ENCODE measurements at places on chromosomes 1 and 21.

GRCh38 chr1:8866173-8866791 is 12.2 kb downstream of the ENO1 start:
- no peak for DNase-seq

DNA sequence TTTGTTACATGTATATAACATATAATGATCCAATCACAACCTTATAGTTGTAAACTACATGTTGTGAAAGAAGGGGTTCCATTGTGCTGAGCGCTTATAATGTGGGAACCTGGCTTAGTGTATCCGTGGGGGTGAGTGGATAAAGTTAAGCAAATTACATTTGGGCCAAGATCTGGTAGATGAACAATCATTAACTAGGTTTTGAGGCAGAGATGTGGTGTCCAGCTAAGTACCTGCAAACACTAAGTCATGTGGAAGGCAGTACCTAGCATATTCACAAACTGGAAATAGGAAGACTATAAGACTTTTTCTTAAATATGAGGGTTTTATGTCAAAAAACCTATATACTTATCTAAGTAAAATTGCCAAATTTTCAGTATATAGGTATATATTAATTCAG is 167.2 kb upstream of the PDE4B start:
- no peak for DNase-seq

- DNase-seq, result peak; percentile 25
Measured at GRCh38 chr1:185441605-185442004, 124.6 kb upstream of the IVNS1ABP start.

DNA sequence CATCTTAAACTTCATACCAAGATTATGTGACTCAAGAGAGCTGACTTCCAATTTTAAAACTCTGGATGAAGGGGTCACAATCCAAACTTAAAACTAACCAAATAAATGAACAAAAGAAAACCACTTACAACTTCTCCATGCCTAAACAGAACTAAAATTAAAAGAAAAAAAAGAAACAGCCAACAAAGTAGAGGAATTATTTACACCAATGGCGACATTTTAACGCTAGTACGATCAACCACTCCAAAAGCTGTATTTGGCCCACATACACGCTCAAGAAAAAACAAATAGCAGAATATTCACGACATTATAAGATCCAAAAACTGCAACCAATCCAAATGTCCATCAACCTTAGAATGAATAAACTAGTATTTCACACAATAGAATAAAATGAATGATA is 42.4 kb downstream of the ENAH start:
- DNase-seq, result no peak

DNA sequence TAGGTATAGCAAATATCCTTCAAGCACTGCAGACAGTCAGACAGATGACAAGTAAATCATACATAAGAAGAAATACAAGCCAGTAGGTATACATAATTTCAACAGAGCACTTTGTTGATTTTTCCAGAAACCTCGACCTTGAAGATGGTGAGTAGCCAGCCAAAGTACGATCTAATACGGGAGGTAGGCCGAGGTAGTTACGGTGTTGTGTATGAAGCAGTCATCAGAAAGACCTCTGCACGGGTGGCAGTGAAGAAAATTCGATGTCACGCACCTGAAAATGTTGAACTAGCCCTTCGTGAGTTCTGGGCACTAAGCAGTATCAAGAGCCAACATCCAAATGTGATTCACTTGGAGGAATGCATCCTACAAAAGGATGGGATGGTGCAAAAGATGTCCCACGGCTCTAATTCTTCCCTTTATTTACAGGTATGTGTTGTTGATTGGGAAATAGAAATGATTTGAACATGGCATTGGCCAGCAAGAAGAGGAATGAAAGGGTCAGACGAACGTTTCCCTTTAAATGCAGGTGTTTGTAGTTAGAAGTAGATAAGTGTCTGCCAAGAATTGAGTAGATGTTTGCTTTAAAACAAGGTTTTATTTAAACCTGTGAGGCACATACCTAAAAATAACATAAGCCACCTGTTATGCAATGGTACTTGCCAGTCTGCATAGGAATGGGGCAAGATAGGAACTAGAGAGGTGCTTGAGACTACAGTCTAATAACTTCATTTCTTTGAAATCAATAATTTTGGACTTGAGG is 2.7 kb downstream of the PDIK1L start:
- DNase-seq, result no peak

GRCh38 chr21:43847301-43847700 is 17.7 kb upstream of the AGPAT3 start:
- no peak for DNase-seq

- DNase-seq, result no peak
Measured at GRCh38 chr1:167197692-167198091, 23.0 kb upstream of the POU2F1 start.

GRCh38 chr1:239617731-239618130 is 231.4 kb downstream of the CHRM3 start:
- no peak for DNase-seq

- DNase-seq, result no peak
Measured at GRCh38 chr1:93506126-93506525, 58.2 kb downstream of the FNBP1L start.

DNA sequence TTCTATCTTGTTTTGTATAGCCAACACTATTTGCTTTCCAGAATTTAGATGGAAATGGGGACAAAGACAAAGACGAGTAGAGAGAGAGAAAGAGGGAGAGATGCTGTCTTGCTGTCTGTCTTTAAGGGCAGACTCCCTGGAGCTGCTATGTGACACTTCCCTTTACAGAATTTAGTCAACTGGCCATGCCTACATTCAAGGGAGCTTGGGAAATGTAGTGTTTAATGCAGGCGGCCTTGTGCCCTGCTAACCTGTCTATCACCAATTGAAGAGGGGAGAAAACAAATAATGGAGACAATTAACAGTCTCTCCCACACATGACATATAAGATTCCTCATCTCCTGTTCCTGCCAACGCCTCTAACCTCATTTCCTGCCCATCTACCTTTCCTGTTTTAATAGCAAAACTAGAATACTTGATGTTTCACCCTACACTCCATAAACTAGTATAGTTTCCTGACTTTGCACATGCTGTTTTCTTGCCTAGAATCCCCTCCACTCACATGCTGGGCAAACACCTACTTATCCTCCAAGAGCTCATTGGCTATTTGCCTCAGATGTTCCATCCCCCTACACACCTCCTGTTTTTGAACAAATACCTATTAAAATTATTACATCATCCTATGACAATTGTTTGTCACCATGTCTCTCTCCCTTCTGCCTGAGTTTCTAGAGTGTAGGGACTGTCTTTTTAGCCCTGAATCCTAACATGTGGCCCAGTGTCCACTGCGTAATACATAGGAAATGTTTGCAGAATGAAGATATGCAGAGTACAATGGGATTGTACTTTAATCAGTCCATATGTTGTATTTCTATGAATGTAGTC is 117.2 kb downstream of the SLC25A24 start:
- no peak for DNase-seq

DNA sequence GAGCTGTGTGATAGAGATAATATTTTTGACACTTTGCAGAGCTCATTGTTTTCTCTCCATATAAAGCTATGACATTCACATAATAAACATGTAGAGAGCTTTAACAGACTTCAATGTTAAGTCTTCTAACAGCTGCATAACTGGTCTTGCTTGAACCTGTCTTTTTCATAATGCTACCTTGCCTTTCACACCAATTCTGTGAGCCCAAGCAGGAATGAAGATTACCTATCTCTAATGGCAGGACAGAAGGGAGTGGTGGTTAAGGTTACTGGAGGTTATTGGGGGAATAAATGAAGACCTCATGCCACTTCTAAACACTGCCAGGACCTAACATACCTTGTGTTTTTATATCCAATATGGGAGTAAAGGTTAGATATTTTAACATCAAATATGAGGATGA is 2.3 kb upstream of the CD55 start:
- no peak for DNase-seq

GRCh38 chr1:67937010-67937409 is 103.7 kb upstream of the GNG12 start:
- DNase-seq, result no peak

GRCh38 chr1:6794164-6794563 is 8.9 kb downstream of the CAMTA1 start:
- DNase-seq, result peak; percentile 52

DNA sequence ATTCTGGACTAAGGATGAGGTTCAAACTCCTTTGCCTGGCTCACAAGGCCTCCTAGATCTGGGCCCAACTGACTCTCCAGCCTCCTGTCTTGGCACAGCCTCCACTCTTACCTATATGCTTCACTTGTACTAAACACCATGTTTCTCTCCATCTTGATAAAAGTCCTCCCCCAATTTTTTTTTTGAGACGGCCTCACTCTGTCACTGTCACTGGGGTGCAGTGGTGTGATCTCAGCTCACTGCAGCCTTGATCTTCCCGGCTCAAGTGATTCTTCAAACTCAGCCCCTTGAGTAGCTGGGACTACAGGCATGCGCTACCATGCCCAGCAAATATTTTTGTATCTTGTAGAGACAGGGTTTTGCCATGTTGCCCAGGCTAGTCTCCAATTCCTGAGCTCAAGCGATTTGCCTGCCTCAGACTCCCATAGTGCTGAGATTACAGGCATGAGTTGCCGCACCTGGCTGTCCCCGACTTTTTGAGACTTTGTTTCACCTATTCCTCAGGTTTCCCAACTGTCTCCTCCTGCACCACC is 39.7 kb downstream of the CD34 start:
- DNase-seq, result no peak

DNA sequence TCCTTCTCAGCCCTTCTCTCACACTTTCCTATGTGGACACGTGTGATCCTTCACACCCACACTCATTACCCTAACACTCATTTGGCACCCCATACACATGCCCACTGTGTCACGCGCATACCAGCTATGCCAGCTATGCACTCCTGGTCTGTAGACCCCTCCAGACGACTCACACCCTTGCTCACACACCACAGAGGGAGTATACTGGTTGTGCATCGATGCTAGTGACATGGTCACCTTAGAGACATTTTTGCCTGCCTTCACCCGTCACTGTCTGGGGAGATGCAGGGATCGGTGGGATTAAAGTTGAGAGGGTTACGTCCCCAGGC is 8.3 kb upstream of the PPM1J start:
- no peak for DNase-seq

DNA sequence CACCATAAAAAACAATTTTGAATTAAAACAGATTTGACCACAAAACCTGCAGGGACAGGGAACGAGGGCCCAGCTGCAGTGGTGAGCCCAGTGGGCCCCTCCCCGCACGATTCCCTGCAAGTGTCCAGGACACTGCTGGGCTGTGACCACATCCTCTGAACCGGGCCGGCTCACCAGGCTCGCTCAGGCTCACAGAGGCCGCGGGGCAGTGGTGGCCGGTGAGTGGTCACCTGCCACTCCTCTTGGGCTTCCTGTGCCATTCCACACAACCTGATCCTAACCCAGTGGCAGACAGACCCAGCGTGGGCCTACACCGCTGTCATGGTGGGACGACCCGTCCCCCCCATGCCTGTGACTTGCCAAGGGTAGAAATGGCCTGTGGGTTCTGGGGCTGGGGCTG is 36.5 kb upstream of the RIPK4 start:
- no peak for DNase-seq

- peak; percentile 15 for DNase-seq
Measured at GRCh38 chr1:82059959-82060358, 259.2 kb downstream of the ADGRL2 start.

DNA sequence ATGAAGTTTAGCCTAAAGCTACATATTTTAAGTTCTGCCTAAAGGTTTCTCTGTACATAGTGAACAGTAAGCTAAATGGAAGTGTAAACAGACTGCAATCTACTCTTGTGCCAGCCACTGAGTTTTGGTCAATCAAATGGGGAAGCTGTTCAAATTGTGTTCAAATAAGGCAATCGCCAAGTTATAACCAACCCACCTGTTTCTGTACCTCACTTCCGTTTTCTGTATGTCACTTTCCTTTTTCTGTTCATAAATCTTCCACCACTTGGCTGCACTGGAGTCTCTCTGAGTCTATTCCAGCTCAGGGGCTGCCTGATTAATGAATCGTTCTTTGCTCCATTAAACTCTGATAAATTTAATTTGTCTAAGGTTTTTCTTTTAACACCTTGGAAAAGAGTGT is 10.8 kb upstream of the THEM4 start:
- DNase-seq, result no peak

GRCh38 chr1:16984717-16985116 is 4.3 kb upstream of the MFAP2 start:
- DNase-seq, result no peak

GRCh38 chr1:37485902-37486679 is 11.7 kb downstream of the ZC3H12A start:
- DNase-seq, result no peak

DNA sequence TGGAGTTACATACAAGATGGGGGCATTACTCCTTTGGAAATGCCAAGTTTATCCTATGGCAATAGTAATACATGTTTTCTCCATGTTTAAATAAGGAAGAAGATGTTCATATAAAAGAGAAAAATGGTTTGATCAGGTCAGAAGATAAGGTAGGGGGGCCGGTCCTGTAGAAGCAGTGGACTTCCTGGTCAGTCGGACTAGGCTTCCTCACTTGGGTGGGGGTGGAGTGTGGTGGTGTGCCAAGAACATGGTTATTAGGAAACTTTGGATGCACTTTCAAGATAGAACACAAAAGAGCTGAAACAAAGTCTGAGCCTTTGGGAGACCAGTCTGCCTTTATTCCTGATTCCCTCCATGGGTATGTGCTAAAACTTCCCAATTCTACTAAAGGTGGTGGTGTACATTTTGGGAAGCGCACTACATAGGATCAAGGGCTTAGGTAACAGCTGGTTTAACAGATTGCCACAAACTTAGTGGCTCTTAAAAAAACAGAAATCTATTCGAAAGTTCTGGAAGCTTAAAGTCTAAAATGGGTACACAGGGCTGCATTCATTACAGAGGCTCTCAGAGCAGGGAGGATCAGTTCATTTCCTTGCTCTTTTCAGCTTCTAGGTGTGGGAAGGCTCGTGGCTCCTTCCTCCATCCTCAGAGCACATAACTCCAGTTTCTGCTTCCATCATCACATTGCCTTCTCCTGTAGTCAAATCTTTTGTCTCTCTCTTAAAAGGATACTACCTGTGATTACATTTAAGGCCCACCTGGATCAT is 64.6 kb downstream of the KDM1A start:
- no peak for DNase-seq

GRCh38 chr1:70807088-70807664 is 240.4 kb downstream of the PTGER3 start:
- no peak for DNase-seq
